Activated naive CD4-positive, alpha-beta T cell treated with anti-CD3 and anti-CD28 coated beads, Interleukin-2, amount 50 U/mL, for 72 hours (primary cell): ENCODE measurements at places on chromosomes 5 and 9.

DNA sequence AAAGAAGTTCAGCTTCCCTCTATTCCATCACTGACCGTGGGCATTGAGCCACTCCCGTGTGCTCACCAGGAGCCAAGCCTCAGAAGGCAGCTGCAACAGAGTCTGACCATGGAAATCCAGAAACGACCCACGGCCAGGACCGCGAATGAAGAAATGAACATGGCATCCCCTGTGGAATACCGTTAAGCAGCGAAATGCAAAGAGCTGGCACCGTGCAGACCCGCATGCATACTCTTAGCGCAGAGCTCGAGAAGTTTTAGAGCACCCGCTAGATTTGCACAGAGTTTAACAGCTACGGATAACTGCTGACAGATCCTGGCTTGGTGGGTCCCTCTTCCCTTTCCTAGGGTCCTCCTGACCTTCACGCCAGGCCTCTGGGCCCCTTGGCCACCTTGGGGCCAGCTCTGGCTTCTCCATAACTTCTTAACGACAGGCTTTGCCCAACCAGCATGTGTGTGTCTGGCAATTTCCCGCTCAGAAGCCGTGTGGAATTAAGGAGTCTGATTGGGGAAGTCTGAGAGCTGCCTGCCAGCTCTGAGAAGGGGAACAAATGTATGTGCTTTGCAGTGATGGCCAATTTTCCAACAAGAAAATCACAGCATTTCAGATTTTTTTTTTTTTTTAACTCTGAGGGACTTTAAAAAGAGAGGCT is 75.3 kb upstream of the COL5A1 start:
- DNase-seq = no peak

GRCh38 chr9:74729136-74729695 is 158.5 kb downstream of the TRPM6 start:
- no peak for DNase-seq

DNA sequence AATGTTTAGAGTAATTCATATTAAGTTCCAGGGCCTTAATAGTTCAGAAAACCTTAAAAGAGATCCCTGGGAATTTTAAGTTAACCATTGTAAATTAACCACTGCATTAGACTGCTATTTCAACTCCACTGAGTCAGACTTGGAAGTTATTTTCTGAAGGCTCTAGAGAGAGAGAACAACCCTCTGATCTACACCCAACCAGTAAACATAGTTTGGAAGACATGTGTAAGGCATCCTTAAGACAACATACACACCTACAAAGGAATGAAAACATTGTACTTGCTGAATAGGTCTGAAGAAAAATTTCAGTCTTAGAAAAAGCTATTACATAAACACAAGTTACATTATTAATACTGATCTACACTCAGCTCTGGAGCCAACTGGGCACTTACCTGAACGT is 158.2 kb upstream of the FST start:
- DNase-seq = no peak

DNA sequence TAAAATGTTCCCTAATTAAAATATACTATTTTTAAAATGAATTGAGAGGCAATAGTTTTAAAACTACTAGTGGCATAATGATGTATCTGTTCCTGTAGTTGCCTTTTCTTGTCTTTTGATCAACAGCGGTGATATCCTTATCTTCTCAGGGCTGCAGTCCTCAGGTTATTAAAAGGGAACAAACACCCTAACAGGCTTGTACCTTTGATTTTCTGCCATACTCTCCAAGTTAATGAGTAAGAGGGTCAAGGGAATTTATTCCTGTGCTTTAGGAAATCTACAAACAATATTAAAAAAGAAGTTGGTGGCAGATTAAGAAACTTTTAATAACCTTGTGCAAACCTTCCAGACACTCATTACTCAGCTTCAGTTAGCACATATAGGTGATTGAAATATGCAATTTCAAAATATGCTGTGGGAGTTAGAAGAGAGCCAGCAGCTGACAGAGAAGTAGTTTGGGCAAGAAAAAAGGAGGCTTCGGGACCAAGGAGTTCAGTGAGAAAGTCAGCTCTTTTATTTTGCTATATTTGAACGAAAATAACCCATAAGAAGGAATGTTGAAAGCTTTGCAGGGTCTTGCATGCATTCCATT is 81.0 kb upstream of the TLE4 start:
- no peak for DNase-seq

GRCh38 chr5:4990462-4990861 is 149.7 kb upstream of the ADAMTS16 start:
- no peak for DNase-seq

DNA sequence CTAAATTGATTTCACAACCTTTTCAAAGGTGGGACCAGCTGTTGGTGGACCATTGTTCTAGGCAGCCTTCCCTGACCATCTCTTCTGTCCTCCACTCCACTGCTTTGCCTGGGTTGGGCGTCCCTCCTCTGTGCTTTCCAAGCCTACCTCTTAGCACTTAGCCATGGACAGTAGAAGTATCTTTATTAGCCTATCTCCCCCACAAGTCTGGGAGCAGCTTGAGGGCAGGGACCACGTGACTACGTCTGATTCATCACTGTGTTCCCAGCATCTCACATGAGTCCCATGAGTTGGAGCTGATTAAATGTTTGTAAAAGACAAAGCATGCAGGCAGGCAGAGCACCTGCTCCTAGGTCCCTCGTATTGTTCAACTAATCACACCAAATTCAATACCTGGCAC is 20.9 kb downstream of the MORN5 start:
- DNase-seq = no peak

DNA sequence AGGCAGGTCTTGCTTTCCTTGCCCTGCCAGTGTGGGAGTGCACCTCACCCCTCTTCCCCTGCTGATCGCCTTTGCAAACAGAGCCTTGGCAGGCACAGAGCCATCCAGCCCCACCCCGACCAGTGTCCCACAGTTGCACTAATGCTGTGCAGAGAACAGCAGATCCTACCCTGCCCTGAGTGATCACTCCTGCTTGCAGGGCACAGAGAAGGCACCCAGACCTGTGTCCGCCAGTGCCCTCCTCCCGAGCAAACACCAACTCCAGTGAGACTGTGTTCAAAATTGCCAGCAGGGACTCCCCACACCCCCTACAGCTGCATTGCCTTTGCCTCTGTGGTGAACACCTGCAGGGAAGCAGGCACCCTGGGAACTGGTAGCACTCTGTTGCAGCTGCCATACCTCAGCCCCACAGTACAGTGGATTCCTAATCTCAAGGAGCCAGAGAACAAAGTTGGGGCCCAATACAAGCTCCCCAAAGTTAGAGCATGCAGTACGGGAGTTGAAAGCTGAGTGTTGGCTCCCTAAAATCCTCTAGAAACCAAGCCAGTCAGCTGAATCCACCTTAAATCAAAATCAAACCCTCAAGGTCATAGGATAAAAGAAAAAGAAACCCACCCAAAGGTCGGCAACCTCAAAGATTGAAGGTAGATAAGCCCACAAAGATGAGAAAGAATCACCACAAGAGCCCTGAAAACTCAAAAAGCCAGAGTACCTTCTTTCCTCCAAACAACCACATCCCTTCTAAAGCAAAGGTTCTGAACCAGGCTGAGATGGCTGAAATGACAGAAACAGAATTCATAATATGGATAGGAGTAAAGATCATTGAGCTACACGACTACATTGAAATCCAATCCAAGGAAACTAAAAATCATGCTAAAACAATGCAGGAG is 92.9 kb upstream of the PIK3R1 start:
- no peak for DNase-seq

GRCh38 chr5:124789104-124789605 is 42.7 kb upstream of the ZNF608 start:
- no peak for DNase-seq

- no peak for DNase-seq
Observed at GRCh38 chr9:123679330-123679987, 250.5 kb downstream of the DENND1A start.

DNA sequence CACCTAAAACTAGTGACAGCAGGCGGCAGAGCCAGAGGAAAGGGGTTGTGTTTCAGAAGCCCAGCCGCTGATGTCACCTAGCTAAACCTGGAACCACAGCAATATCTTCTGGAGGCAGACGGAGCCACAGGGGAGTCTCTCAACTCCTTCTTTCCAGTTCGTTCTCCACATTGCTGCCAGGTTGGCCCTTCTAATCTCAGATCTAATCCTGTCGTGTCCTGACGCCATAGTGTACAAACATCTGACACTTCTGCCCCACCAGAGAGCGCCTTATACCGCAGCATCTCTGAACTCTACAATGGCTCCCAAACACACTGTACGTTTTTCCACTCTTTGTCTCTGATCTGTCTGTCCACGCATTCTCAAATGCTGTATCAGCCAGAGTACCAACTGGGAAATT is 240.0 kb downstream of the SMARCA2 start:
- no peak for DNase-seq
